Endothelial cell (in vitro differentiated cells): ENCODE measurements at places on chromosomes 6 and 20.

GRCh38 chr20:49276161-49276960 lies 1.5 kb downstream of the ZNFX1 start:
- no peak for DNase-seq

GRCh38 chr6:66937180-66937579 lies 1230.2 kb upstream of the EYS start:
- DNase-seq = no peak

- DNase-seq = no peak
Observed at GRCh38 chr6:2978923-2979322, 7.6 kb upstream of the SERPINB6 start.

- no peak for DNase-seq
Observed at GRCh38 chr6:7907159-7907558, 3.4 kb downstream of the TXNDC5 start.

GRCh38 chr20:54133434-54134427 lies 40.1 kb downstream of the CYP24A1 start:
- DNase-seq = no peak

DNA sequence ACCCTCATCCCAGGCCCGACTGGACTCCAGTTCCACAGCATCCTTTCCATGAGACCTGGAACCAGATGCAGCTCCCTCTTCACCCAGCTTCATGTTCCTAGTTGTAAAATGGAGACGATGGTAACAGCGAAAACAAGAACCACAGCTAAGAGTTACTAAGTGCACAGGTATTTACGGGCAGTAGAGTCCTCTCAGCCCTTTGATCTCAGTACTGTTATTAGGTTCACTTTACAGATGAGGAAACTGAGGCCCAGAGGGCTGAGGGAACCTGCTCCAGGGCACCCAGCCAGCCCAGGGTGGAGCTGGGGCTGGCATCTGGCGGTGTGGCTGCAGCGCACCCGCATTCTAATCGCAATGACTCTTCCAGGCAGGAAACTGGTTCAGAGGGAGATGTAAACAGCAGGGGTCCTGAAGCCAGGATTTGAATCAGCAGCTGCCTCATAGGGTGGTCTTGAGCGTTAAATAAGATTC lies 858 bp downstream of the BCAS1 start:
- DNase-seq = no peak
